ENCODE measurements at places on chromosomes 3 and 15.

- no peak for DNase-seq
Observed at GRCh38 chr3:146664403-146664802, 59.3 kb upstream of the PLSCR5 start.

- no peak for DNase-seq
Observed at GRCh38 chr3:81307221-81307620, 454.2 kb downstream of the GBE1 start.

- no peak for DNase-seq
Observed at GRCh38 chr15:73437543-73438109, 5.3 kb upstream of the REC114 start.

DNA sequence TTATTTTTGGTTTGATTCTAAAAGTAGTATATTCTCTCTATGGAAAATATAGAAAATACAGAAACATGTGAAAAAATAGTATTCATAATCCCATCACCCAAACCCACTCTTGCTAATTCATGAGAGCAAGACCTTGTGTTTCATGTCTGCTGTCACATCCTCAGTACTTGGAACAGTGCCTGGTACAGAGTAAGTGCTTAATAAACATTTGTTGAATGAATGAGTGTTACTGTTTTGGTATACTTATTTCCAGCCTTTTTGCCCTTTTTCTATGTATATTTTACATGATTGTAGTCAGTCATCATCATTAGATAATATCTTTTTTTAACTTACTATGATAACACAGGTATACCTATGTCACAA lies 59.3 kb downstream of the IL16 start:
- no peak for DNase-seq

DNA sequence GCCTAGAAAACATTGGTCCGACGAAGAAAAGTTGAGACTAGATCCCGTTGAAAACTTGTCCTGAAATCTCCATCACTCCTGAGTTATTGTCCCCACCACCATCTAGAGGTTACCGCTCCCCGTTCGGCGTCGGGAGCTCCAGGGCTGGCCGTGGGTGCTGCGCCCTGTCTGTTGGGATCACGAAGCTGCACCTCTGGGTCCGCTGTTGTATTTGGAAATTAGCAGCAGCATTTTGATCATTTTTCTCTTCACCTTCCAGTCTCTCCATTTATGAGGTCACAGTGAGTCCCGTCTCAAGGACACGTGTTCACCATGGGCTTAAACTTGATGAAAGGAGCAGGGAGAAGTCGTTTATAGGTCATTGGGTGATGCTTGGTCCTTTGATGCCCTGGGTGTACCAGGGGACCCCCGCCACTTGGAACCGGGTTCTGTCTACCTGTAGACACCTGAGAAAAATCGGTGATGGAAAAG lies 565 bp downstream of the MANF start:
- DNase-seq, result no peak

DNA sequence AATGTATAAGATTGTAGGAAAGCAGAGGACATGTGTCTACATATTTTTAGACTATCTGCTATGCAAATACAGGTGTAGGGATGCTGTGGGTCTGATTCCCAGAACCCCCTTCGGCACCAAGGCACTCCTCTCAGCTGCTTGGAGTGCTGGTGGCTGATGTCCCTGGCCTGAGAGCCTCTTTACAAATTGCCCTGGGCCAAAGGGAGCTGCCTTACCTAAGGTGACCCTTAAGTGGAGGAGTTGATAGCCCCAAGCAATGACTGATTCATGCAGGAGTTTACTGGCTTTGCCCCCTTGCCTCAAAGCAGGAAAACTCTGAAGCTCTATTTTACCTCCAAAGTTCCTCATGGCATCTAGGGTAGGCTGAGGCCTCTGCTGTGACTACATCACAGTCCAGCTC lies 83.0 kb downstream of the ZNF385D start:
- no peak for DNase-seq

- no peak for DNase-seq
Observed at GRCh38 chr15:67019884-67020520, 45.4 kb upstream of the SMAD3 start.

DNA sequence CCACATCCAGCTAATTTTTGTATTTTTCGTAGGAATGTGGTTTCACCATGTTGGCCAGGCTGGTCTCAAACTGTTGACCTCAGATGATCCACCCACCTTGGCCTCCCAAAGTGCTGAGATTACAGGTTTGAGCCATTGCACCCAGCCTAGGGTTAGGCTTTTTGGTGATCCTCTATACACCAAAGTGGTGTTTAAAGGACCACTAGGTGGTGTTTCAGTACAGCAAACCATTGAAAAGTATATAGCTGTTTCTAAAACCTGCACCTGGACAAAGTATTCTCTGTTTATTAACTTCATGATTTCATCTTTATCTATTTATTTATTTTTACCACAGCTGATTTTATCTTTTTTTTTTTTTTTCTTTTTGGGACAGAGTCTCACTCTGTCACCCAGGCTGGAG lies 68.4 kb downstream of the MINDY2 start:
- peak; percentile 39 for DNase-seq
